ENCODE measurements at places on chromosomes 3 and 15. TPM values are rescaled to one million over a fixed set of nuclear protein-coding genes. Genes with fewer than 3 reads are reported as not detected.

OCA2 gene
- not detected for total RNA-seq

PLCD1 gene
- 6.9 TPM for total RNA-seq

SH2D7 gene
- total RNA-seq = not detected

KY gene
- not detected for total RNA-seq

GRIP2 gene
- not detected for total RNA-seq

DNA sequence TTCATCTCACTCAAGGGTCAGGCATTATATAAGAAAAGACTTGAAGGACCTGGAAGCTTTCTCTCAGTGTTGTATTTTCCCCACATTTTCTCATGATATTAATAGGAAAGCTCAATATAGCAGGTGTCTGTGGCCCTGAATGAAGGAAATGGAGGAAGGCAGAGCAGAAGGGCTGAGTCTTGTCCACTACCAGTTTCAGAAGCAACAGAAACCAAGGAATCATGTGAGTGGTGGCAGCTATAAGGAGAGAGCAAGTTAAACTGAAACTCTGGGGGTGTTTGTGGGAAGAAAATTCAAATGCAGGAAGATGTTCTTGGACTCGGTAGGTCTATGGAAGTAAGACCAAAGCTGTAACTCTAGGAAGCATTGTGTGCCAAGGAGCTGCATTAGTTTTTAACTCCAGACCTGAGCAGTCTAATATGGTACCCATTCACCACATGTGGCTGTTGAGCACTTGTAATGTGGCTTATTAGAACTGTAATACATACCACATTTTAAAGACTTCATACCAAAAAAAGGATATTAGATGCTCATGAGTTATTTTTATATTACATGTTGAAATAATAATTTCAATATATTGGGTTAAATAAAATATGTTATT lies 278.8 kb upstream of the GADL1 start:
- no peak for DNase-seq

DNA sequence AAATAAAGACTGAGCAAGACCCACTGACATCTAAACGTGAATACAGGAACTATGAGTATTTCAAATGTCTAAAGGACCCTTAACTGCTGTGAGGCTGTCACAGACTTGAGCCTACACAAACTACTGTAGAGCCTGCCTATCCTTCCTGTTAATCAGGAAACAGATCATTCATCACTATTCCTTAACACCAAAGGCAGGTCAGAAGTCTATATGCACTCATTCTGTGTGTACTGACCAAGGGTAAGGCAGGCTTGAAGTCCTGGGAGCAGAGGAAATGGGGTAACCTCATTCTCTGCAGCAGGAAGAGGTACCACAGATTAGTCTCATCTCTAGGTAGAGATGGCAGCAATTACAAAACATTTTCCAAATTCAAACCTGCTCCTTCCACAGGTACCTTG lies 30.7 kb downstream of the NPTN start:
- DNase-seq = no peak

- DNase-seq = no peak
Observed at GRCh38 chr3:143307613-143308183, 188.1 kb downstream of the CHST2 start.

GRCh38 chr15:74158855-74159650 lies 14.5 kb upstream of the ISLR start:
- DNase-seq = no peak

DNA sequence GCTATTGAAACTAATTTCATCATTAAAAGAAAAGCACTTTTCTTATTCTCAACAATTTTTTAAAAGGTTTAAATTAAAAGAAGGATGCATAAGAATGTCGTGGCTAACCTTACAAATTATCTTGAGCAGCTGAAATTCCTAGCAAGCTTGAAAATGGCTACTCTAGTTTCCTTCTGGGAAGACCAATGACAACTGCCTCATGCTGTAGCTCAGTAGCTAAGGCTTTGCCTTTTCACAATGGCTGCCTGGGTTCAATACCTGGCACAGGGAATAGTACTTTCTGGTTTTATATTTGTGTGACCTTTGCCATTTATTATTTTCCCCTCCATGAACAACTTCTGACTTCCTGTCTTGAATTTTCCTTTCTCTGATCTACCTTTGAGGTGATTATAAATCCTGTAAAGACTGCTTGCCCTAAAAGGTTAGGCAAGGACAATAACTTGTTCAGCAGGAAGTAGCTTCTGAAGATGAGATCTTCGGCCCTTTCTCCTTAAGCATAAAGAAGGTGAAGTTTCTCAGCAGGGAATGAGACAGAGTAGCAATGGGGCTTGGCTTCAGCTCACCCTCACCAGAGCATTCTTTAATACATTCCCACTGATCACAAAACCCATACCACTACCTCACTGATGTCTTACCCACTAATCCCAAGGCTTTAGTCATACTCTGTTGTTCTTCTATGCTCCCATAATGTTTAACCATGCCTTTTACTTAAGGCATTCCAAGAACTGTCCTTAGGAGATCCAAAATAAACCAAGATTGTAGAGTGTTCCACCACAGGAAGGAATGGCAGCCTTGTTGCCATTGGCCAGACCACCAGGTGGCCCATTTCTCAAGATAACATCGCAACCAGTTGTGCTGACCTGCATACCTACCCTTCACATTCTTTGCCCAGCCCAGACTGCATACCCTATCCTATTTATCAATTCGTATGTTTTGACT lies 276.8 kb downstream of the ULK4 start:
- no peak for DNase-seq

- DNase-seq = no peak
Observed at GRCh38 chr15:61830536-61831330, 229.5 kb downstream of the VPS13C start.

GRCh38 chr3:30435861-30436331 lies 170.5 kb upstream of the TGFBR2 start:
- no peak for DNase-seq

DNA sequence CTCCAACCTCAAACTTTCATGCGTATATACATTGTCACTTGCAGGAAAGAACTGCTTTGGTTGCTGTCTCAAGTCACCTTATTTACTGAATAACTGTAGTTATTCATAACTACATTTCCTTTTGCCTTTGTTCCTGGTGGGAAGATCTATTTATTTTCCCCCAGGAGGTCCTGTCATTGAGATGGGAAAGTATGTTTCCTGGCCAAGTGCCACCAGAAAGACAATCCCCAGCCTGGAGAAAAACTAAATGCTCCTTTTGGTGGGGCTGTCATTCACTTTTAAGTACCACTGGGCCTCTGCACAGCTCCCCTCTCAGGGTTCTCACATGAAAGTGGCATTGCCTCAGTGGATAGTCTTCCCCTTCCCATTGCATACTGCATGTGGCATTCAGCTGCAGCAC lies 59.8 kb downstream of the LRRC3B start:
- no peak for DNase-seq

DNA sequence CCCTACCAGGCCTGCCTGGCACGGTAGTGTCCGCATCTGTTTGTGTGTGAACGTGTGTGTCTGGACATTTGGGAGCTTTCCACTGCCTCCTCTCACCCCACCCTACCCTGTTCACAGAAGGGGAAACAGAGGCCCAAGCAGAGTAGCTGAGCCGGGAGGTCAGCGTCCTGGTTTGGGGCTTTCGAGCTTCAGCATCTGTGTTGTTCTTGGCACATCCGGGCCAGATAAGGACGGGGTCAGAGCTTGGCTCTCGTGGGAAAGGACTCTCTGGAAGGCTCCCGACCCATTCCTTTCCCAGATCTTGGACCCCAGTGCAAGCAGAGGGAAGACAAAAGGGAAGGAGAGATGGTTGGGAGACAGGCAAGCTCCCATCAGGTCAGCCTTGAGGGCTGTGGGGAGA lies 6.3 kb upstream of the PTH1R start:
- no peak for DNase-seq

GRCh38 chr3:82229397-82229796 lies 468.0 kb upstream of the GBE1 start:
- DNase-seq = no peak

GRCh38 chr15:99439524-99439835 lies 126.3 kb upstream of the MEF2A start:
- no peak for DNase-seq

- no peak for DNase-seq
Observed at GRCh38 chr15:61171209-61171608, 57.9 kb downstream of the RORA start.

GRCh38 chr15:31404345-31404744 lies 77.7 kb downstream of the KLF13 start:
- no peak for DNase-seq

DNA sequence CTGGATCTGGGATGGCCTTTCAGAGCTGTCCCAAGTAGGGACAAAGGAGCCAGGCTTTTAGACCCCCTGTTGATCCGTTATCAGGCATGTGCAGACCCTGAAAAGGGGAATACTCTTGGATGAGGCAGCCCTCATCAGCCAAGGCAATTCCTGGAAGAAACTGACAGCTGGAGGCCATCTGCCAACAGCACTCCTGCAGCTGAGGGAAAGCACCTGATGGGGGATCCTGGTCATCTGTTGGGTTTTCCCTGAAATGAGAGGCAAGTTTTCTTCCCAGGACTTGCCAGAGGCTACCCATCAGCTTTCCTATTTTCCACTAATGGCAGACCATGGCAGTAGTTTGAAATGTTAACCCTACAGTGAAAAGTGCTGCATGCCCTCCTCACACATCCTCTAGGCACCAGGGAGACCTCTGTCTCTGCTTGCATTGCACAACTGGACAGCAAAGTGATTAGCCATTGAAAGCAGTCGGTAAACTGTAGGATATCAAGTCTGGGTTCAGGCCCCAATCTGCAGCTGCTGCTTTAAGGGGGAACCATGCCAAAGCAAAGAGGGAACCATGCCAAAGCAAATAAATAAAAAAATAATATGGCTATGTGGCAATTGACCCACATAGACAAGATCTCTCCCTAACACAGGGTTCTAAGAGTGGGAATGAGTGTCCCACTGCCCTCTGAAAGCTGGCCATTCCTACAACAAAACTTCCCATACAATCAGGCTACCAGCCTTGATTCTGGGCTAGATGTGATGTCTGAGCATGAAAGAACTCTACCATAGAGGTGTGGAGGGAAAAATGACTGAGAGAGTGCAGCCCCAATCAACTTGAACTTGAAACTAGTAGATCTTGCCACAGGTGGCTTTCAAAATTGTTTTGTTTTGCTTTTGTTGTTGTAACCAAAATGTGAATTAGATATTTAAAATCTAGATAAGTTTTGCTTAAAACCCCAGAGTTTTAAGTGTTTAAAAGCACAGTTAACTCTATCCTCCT lies 232.0 kb upstream of the STT3B start:
- no peak for DNase-seq

DNA sequence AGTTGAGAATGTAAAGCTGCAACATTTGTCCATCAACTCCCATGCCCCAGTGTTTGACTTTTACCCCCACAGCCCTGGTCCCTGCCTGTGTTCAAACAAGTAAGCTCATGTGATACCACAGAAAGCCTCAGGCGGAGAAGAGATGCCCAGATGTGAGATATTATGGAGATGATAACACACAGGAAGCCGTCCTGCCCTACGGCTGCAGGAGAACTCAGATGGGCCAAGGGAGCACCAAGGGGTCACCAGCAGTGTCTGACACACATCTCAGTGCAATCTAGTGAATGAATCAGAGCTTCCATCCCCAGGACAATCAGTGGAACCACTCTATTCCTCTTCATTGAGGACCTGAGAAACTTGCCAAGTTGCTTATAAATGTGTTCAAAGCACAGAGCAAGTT lies 14.0 kb upstream of the SPINK8 start:
- no peak for DNase-seq

DNA sequence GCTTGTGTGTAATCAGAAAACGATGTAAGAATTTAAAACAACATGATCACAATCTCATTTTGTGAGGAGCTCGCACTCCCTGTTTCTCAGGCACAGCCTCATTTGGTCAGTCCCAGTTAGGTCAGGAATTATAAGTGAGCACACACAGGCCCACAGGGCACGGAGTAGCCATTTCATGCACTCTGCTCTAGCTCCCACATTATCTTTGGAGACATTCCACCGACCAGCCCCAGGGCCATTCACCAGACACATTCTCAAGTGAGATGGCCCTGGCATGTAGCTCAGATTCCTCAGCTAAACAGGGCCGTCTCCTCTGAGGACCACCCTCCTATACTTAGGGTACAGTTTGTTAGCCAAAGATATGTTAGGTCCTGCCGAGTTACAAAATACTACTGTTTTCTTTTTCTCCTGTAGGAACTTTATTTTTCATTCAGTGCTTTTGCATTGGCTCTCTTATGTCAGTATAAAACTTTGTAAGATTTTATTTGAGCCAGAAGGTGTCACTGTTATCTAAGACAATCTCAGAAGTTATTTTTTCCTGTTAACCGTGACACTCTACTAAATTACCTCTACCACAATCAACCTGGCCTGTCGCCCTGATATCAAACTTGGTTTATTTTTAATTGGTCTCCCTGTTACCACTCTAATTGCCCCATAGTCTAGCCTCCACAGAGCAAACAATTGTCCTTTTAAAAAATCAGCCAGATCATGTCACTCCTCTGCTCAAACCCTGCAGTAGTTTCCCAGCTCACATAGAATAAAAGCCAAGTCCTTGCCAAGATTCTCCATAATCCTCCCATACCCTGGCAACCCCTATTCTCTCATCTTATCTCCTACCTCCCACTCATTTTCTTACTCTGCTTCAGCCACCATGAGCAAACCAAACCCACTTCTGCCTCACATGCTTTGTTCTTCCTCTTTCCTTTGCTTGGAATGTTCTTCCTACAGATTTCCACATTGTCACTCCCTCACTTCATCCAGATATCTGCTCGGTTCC lies 105.7 kb downstream of the PPP2R3A start:
- no peak for DNase-seq

- no peak for DNase-seq
Observed at GRCh38 chr15:67201136-67201535, 53.3 kb downstream of the AAGAB start.

GRCh38 chr15:38134252-38134651 lies 118.4 kb upstream of the SPRED1 start:
- no peak for DNase-seq

DNA sequence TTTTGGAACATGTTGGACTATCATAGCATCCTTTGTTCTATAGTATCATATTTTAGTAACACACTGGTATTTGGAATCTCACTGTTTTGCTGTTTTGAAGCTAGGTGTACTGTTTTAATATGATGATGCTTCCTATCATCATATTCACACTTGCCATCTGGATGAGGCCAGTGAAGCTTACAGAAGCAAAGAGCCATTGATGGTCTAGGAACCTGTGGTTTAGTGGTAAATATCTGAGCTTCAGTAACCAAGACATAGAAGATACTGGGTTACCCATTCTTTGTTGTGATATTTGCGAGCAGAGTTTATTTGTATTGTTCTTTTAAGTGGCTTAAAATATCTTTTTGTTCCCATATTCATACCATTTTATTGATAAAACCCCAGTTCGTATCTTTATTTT lies 304.1 kb downstream of the SATB1 start:
- DNase-seq = no peak

Measured in activated T-helper 2 cell treated with anti-CD3 and anti-CD28 coated beads, Interferon-gamma antibody, Interleukin-2, Interleukin-4, amounts not matched to agents 10 μg/mL and 5 μg/mL and 100 μg/mL, durations not matched to agents 14 hours and 24 hours and 36 hours (primary cell).